Activated naive CD8-positive, alpha-beta T cell treated with anti-CD3 and anti-CD28 coated beads for 36 hours (primary cell): ENCODE measurements at places on chromosomes 11 and 22. TPM values are rescaled to one million over a fixed set of nuclear protein-coding genes. Genes with fewer than 3 reads are reported as not detected.

DNA sequence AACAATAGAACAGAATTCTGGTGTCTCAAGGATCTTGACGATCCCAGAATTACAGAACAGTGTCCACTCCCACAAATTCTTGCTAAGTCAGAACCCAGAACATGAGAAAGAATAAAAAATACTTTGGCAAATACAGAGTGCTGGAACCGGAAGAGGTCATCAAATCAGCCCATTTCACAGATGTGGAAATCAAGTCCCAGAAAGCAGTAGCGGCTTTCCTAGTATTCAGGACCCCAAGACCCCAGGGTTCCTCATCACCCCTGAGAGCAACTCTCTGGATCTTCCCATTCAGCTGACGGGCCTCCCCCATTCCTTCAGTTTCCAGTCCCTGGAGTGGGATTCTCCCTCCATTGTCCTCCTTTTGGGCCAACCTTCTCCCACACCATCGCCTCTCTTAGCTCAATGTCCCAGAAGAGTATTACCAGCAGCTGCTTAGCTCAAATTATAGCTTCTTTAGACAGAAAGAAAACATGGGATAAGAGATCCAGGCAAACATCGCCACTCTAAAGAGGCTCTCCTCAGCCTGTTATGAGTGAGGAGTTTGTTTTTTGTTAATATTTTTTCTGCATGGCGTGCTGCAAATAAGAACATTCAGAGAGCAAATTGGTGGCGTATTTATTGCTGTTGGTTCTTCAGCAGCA is 268.3 kb downstream of the MN1 start:
- H3K27me3 ChIP-seq = peaks cover 7% of the 10 kb centered on the region
- no peak overlapping the region for H3K27ac ChIP-seq
- no peaks in the 10 kb centered on the region for H3K4me1 ChIP-seq

DNA sequence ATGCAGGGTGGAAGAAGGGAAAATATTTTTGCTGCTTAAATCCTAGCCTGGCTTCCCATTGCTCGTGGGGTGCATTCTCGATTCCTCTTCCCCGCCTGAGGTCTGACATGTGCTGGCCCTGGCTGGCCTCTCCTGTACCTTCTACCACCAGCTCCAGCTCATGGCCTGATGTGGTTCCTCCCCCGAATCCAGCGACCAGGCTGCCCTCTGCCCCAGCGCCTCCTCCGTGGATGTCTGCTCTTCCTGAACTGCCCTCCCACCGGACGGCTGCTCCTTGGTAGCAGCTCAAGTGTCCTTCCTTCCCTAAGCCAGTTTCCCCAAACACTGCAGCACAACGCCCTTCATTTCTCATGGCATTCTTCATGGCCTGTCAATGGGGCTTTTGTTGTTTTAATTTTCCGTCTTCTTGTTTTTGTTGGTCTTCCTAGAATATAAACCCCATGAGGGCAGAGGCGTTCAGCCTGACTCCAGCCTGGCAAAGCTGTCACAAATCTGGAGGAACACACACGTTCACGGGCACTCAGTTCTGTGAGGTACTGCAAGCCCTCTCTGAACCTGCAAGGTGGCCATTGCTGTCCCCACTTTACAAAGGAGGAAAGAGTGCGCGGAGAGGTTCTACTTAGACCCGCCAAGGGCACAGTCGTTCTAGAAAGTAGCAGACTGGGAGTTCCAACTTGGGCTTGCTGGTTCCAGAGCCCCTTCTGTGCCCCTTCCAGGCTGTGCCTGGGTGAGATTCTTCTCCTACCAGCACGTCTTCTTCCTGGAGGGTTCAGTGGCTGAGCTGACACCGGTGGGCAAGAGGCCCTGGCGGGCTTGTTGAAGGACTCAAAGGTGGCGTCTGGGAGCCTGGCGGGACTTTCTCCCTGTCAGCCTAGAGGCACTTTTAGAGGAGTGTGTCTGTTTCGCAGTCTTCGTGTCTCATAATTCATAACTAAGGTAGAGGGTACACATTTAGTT is 953 bp upstream of the LRP5 start:
- H3K27me3 ChIP-seq = peaks cover 2% of the 10 kb centered on the region
- no peak overlapping the region for H3K27ac ChIP-seq
- DNase-seq = no peak

DNA sequence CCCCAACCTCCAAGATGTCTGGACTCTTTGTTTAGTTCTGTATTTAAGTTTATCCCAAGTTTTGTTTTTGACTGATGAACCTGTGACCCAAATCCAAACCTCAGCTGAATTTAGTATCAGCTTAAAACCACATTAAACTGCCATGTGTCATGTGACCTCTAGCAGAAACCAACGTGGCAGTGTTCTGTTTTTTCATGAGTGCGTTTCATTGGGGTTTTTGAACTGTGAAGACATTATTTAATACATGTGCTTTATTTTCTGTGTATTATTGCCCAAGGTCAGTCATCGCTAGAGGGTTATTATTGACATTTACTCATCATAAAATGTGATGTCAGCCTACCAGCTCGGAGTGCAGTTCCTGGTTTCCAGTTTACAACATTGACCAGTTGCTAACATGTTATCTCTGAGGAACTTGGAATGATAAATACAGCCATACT is 1.8 kb downstream of the TLCD5 start:
- no peak for DNase-seq
- no peak overlapping the region for H3K4me3 ChIP-seq
- no peak overlapping the region for H3K27ac ChIP-seq
- H3K36me3 ChIP-seq = peaks cover 3% of the 10 kb centered on the region
- peaks cover 74% of the 10 kb centered on the region for H3K27me3 ChIP-seq

The SMTNL1 gene
- total RNA-seq = not detected

The WBP2NL gene
- total RNA-seq = 0.68 TPM

- H3K4me3 ChIP-seq = no peak overlapping the region
- DNase-seq = no peak
- no peak overlapping the region for H3K27ac ChIP-seq
- peaks cover 4% of the 10 kb centered on the region for H3K4me1 ChIP-seq
- H3K27me3 ChIP-seq = no peaks in the 10 kb centered on the region
Measured at GRCh38 chr11:20452585-20452984, 65.1 kb downstream of the PRMT3 start.

DNA sequence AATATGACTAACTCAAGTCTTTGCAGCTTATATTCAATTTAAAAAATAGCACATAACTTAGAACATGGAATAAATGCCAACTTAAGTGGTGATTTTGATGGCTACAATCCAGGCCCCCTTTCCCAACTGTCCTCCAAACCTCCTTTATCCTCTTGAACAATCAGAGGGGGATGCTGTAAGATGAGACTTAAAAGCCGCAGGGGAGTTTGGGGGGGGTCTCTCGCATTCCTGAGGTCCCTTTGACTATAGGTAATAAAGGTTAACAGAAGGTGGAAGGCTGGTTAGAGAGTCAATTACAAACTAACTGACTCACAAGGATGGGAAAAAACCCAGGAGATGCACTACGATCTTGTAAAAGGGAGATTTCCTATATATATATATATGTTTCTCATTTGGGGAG is 101.8 kb downstream of the KIRREL3 start:
- H3K27ac ChIP-seq = no peak overlapping the region
- no peaks in the 10 kb centered on the region for H3K4me1 ChIP-seq
- H3K27me3 ChIP-seq = peaks cover 4% of the 10 kb centered on the region
- peaks cover 2% of the 10 kb centered on the region for H3K36me3 ChIP-seq

The SEPTIN5 gene
- total RNA-seq = 1.3 TPM

DNA sequence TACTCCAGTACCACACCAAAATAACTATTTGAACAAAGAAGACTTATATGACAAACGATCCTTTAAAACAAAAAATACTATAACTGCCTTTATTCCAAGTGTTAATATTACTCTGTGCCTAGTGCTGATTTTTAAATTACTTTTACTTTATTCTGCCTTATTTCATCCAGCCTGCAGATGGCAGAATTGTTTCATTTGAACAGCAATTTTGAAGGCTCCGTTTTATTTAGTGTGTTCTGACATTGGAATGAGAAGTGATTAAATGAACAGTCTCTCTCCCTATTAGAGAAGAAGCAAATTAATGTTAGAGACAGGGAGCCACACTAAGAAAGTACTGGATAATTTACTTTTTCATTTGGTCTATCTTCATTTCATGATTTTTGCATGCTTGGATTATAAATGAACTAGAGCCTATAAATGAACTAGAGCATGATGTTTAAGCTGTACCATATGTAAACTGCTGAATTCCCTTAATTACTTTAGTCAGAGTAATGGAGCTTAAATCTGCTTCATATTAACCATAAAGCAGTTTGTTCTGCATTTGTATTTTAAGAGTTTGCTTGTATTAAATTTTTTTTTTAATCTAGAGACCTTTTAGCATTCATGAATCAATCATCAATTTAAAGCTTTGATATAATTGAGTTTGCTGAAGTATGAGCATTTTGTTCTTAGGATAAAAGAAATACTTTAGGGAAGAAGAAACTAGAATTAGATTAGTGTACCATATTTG is 9.8 kb downstream of the PDHX start:
- no peaks in the 10 kb centered on the region for H3K36me3 ChIP-seq
- H3K27me3 ChIP-seq = no peaks in the 10 kb centered on the region
- H3K4me1 ChIP-seq = peaks cover 14% of the 10 kb centered on the region
- no peak overlapping the region for H3K4me3 ChIP-seq
- no peak overlapping the region for H3K27ac ChIP-seq

DNA sequence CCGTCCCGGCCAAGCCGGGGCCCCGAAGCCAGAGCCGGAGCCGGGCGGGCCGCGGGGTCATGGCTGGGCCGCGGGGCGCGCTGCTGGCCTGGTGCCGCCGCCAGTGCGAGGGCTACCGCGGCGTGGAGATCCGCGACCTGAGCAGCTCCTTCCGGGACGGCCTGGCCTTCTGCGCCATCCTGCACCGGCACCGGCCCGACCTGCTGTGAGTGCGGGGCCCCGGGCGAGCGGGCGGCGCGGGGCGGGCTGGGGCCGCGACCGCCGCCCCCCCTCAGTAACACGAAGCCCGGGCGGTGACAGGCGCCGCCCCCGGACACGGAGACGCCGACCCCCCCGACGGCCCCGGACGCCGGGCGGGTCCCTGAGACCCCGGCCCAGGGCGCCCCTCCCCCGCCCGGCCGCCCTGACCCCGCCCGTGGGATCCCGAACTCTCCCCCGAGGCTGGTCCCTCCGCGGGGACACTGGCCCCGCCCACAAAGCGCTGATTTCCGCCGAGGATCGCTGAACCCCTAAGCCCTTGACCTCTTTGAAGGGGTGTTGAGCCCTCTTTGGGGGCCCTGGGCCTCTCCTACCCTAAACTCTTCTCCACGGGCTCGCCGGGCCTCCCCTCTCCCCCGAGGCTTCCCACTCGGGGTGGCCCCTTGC is 389 bp downstream of the MICALL1 start:
- DNase-seq = peak; percentile 39
- no peak overlapping the region for H3K27ac ChIP-seq
- H3K27me3 ChIP-seq = no peaks in the 10 kb centered on the region
- peaks cover 17% of the 10 kb centered on the region for H3K4me1 ChIP-seq

The C11orf42 gene
- not detected for total RNA-seq

The ACTN3 gene
- total RNA-seq = 0.06 TPM

DNA sequence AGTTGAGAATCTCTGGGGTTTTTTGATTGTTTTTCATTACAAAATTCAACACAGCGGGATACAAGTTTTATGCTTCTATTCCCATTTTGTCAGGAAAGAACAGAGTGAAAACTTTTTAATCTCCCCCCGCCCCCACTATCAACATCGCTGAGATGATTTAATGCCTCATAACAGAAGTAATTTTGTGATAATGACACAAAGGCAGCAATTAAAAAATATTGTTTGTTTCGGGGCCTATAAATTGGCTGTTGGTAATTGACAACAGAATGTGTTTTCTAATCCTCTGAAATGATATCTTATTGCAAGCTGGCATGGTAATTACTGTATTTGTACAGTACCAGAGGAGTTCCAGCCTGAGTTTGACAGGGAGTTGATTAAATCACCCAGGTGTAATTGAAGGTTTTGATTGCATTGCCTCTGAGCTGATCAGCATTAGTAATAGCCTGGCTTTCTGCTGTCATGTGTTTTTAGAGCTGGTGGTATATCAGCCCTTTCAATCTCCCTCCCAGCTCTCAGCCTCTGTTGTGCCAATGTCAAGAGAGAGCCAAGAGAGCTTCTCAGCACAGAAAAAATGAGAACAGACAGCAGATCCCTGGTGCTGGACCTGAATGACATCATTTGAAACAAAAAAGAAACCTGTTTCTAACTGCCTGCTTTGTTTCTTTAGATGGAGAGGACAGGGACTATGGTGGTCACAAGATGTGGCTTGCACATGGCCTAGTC is 265.1 kb downstream of the FAM76B start:
- H3K4me3 ChIP-seq = no peak overlapping the region
- H3K27ac ChIP-seq = no peak overlapping the region
- no peak for DNase-seq
- H3K27me3 ChIP-seq = peaks cover 5% of the 10 kb centered on the region
- no peaks in the 10 kb centered on the region for H3K4me1 ChIP-seq

The ANO5 gene
- 0.02 TPM for total RNA-seq
